H9 (cell line): ENCODE measurements at places on chromosomes 3 and 15.
A peak's percentile ranks its signal among the peaks of the same experiment; 100 is the strongest.

DNA sequence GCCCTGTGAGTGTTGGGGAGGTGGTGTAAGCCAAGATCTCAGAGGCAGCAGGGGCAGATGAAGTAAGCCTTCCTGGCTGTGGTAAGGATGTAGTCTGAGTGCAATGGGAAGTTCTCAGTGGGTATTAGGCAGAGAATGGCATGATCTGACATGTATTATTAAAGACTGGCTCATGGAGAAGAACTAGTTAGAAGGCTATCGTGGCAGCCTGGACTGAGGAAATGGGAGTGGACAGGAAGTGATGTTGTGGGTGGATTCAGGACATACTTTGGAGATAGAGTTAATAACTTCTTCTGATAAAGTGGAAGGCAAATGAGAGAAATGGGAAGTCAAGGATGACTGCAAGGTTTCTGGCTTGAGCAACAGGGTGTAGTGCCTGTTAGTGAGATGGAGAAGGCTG, 250.9 kb upstream of the CFAP20DC start:
- DNase-seq, result no peak

DNA sequence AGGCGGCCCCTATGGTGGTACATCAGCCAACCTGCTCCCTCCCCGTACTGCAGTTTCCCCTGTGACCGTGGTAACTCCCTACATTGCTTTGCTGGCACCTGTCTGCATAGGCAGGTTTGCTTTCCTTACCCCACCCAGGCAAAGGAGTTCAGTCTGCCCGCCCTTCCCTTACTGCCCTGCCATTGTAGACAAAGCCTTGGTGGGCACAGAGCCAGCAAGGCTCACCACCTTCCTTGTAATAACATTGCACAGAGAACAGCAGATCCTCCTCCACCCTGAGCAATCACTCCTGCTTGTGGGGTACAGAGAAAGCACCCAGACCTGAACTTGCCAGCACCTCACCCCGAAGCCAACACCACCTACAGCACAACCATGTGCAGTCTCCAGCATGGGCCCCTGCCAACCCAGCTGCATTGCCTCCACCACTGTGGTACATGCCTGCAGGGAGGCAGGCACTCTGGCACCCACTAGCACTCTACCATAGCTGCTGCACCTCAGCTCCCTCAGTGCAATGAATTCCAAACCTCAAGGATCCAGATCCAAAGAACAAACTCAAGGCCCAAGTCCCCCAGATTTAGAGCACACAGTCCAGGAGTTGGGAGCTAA, 192.7 kb upstream of the KCNMB2 start:
- DNase-seq, result no peak

DNA sequence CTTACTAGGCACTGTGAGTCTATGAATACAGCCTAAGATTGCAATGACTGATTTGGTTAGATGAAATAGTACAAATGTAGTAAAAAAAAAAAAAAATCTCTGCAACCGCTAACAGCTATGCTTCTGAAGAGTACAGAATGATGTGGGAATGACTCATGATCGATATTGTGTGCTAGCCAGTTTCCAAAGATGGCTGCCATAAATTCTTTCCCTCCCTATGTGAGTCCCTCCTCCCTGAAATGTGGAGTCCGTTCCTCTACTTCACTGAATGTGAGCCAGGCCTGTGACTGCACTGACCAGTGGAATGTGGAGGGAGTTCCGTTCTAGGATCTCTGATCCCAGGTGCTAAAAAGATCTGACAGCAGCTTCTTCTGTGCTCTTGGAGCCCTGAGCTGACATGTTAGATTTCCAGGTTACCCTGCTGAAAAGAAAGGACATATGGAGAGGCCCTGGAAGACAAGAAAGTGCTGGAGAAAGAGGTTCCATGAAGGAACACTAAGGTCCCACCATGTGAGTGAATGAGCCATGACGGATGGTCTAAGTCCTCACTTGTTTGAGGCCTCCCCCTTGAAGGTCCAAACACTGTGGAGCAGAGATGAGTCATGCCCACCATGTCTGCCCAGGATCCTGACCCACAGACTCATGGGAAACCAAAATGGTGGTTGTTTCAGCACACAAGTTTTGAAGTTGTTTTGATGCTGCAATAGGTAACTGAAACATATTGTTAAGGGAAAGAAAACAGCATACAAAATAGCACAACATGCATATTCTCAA, 46.3 kb downstream of the DGKG start:
- DNase-seq, result no peak

DNA sequence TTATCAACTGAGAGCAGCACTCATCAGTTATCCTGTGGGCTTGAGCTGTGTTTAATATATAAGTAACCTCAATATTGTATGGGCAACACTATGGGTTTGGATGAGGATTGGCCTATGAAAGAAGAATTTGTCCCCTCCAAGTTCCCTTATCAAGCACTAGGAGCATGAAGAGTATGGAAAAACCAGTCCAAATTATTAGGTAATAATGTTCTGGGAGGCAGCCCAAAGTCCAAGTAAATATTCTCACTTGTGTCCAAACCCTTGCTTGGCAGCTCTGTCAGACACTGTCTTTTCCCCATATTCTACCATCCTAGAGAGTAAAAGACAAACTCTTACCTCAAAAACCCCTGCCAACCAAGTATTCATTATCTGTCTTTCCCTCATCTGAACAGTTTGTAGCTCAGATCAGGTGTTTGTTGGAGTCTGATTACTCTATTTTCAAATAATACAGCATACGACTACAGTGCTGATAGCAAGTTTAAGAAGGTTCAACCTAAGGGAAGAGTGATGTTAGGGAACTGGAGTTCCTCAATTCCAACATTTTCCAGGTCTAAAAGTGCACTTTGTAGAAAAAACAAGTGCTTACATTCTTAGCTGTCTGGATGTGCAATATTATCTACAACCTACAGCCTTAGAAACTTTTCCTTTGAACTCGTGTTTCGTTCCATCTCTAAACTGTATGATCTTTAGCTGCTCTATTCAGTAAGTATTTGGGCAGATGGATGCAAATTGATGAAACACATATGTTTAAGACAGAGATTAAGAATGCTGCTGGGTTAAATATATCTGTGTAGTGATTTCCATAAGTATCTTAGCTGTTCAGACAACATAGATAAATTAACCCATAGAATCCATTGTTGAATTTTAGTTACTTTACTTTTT, 89.7 kb upstream of the PHLDB2 start:
- DNase-seq, result no peak

GRCh38 chr3:13204177-13204581, 130.9 kb upstream of the IQSEC1 start:
- no peak for DNase-seq

DNA sequence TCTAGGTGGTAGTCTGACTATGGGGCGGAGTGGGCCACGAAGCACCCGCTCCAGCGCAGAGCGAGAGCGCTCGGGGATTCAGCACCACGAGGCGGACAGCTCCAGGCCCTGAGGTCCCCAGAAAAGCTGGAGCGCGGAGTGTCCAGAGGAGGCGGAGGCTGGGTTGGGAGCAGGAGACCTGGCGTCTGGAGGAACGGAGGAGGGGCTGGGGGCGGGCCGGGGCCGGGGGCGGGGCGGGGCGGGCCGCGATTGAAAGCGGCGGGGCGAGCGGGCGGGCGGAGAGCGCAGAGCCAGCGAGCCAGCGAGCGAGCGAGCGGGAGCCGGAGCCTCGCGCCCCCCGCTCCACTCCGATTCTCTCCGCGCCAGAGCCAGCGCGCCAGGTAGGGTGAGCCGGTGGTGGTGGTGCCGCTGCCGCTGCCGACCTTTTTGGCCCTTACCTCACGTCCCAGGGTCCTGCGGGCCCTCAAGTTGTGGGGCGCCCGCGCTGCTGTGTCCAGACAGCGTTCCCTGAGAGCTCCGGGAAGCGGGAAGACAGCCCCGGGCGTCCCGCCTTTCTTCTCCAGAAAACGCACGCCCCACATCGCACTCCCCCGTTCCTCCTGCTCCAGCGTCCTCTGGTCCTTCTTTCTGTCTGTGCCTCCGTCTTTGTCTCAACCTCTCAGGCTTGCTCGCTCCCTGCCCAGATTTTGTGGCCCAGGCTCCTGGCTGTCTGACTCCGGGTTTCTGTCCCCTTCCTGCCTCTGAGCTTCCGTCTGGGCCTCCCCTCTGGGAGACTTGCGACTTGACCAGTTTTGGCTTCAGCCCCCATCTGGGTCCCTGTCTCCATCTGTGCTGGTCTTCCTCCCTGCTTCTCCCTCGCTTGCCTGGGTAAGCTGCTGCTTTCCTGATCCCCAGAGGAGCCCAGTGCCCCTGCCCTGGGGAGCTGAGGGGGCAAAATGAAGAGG, at the start of gene GRM2:
Gene GRM2 (plus strand): TSS at position 281 of the 944 bp plus-strand sequence. CDS start 1,916 bp downstream, outside the sequence.
- DNase-seq, result peak; percentile 95

GRCh38 chr15:76904461-76905012, 603 bp downstream of the SCAPER start:
- DNase-seq, result peak; percentile 60

- DNase-seq, result no peak
Measured at GRCh38 chr3:50592568-50592967, 19.0 kb downstream of the CISH start.

DNA sequence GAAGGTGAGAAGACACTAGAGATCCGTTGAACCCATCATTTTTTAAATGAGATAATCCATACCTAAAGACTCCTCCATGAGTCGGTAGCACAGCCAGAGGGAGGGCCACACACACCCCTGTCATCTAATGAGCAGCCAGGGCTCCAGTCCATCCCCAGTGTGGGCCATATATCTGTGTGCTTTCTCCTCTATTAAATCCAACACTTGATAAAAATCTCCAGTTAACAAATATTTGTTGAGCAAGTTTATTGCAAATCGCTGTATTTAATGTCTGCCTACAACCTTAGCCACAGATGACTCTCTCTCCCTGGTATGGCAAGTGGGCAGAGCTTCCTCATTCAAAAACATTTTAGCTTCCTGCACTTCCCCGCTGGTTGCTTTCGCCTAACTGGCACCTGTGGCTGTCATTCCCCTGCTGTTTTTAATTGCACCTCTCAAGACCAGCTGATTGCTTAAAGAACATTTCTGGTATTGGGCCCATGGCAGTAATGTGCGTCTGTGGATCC, 82.8 kb downstream of the SMAD3 start:
- no peak for DNase-seq

- DNase-seq, result no peak
Measured at GRCh38 chr3:136276049-136276755, 26.1 kb downstream of the PCCB start.

GRCh38 chr3:12328132-12328836, 39.4 kb downstream of the PPARG start:
- no peak for DNase-seq

DNA sequence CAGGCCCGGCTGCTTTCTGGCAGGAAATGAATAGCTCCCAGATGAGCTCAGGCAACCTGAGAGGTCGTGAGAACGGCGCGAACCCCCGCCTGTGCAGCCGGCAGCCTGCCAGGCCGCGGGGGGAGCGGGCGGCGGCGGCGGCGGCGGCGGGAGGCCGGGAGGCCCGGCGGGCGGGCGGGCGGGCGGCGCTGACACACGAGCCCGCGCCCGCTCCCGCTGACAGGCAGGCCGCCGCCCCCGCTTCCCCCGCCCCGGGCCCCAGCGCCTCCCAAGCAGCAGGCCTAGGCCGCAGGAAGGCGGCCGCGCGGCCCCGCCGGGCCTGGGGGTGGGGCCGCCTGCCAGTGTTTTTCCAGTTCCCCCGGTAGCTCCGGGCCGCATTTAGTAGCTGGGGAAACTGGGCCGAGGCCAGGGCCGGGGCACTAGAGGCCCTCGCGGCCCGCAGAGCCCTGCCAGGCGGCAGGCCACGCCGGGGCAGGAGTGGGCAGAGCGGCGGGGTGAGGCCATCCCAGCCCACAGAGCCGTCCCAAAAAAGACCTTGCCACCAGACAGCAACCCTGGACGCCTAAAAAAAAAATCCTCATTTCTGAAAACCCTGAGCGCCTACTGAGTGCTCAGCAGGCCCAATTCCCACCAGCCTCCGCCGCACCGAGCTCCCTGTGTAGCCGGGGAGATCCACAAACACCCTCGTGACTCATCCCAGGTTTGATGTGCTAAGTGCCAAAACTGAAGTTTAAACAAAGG, 5.6 kb downstream of the HES1 start:
- DNase-seq, result peak; percentile 90

DNA sequence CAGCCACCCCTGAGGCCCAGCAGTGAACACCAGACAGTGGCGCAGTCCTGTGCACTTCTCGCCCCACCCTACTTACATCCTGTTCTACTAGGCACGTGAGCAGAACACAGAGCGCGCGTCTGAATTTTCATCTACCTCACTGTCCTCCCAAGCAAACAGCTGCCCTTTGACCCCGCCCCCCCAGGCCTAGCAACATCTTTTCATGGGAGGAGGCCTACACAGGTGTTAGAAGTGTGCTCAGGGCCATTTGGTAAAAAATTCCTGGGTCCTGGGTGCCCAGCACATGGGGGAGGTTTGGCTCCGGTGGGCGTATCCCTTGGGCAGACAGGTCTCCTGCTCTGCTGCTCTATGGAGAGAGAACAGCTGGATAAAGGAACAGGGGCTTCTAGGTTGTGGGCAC, 95.0 kb downstream of the MYLK start:
- DNase-seq, result no peak

GRCh38 chr3:143207338-143207961, 87.9 kb downstream of the CHST2 start:
- no peak for DNase-seq

DNA sequence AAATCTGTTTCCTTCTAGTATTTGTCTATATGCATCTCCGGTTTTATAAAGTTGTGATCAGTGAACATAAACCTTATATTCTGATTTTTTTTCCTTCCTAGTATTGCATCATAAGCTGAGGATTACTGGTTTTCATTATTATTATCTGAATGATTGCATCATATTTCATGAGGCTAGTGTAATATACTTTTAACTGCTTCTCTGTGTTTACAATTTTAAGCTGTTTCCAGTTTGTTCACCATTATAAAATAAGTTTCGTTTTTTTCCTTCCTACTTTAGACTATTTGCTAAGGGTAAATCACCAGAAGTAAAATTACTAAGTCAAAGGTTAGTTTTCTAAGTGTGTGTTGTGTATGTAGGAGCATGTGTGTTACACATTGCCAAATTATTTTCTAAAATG, 20.2 kb downstream of the SEMA6D start:
- DNase-seq, result no peak

DNA sequence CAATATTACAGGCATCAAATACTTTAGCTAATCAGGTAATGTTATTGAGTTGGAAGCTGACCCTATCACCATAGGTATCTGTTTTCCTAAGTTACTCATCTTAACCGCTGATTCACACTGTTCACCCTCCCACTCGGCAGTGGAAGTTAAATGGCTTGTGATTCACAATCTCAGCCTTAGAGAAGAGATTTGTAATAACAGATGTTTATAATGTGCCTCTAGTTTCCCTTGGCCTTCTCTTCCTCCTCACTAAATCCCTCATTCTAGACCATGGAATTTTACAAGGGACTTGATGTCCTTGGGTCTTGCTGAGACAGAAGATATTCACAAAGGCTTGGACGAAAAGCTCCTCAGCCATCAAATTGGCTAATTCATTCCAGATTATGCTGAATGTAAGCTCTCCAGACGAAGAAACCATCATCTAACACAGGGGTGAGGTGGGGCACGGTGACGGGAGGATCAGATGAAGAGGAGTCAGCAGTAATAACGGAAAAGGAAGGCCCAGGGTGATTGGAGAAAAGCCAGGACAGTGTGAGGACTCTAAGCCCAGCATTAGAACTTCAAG, 931.7 kb downstream of the MCTP2 start:
- no peak for DNase-seq
